ENCODE measurements at places on chromosomes 3 and 15. TPM values are rescaled to one million over a fixed set of nuclear protein-coding genes. Genes with fewer than 3 reads are reported as not detected.

DNA sequence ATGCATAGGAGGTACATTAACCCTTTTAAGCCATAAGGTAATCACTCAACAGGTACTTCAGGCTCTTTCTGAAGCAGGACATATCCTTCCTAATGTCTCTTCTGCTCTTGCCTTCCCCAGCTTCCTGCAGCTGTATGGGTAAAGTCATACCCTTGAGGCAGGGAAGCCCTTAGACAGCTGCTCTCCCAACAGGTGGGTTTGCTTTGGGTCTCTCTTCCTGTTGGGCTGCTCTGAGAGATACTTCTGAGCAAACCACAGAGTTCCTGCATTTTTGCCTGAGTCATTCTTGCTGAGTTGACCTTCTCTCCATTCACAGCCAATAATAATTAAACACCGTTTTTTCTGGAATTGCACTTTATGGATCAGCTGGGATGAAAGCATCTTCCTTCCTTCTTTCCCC, 2.0 kb upstream of the TRAT1 start:
- DNase-seq = no peak

DNA sequence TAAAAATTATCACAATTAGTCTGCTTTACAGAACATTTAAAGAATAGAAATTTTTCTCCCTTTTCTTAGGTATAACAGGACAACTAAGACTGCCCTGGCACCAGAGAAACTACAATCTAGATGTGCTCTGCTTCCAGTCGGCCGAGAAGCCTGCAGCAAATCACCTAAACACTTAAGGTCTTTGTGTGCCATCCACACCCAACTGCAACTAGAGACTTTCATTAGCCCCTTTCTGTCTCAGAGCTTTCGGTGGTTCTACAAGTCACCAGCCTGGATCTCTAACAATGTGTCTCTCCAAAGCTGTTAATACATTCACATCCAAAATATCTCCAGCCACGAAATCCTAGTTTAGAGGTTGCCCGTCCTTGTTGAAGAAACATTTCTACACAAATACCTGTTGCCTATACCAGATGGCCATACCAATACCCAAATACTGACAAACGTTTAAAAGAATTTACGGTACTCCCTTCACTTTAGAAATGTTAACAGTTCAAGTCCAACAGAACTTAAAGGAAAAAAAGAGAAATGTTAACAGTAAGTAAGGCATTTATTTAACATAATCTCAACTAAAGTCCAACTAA, 6.7 kb downstream of the PRC1 start:
- no peak for DNase-seq

DNA sequence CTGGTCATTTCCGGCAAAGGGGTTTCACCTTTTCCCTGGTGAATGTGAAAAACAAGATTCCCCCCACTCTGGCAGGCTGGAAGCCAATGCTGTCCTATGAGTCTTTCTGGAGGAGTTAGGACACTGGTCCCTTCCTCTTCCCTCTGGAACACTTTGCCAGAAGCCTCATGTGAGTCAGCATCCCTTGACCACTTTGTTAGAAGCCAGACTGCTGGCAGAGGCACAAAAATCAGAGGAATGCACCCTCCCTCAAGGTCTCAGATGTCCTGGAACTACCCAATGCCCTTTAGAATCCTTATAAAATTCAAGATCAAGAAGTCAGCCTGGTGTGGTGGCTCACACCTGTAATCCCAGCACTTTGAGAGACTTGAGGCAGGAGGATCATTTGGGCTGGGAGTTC, 26.6 kb downstream of the ITGB5 start:
- DNase-seq = peak; percentile 60

DNA sequence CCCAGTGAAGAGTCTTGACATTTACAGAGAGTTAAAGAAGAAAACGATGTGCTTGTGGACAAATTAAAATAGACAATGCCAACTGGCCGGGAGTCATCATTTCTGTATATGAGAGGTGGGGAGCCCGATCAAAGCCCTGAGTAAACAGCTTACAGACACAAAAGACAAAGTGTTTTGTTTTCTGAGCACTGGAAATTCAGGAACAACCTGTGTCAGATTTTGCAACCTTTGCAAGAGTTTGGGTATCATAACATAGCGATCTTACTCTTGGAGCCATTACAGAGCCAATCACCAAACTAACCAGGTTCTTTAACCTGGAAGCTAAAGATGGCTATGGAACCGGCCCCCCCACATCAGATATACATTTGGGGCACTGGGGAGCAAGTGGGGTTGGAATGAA, 101.9 kb upstream of the LRIG1 start:
- DNase-seq = no peak

DNA sequence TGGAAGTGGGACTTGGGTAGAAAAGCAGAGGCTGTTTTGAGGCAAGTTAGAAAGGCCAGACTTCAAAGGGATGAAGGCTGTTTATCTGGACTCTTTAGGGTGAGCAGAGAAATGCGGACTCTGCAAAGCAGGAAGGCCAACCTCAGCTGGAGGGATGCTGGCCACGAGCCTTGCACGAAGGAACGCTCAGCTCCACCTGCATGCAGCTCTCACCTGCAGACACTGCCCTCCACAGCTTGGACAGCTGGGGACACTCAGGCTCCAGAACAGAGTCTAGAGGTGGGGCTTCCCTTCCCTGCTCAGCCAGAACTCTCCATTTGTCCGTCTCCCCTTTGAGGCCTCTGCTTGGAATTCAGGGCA, 229.7 kb downstream of the ADAMTS17 start:
- no peak for DNase-seq

The SPATA12 gene
- 4.3 TPM for total RNA-seq

The KCNMB2 gene
- total RNA-seq = not detected

The EPHB1 gene
- total RNA-seq = 37.1 TPM

The RFTN1 gene
- 20.8 TPM for total RNA-seq

Measured in testis (tissue), 5 donors.